Activated naive CD8-positive, alpha-beta T cell treated with anti-CD3 and anti-CD28 coated beads, Interleukin-2, amount 10 ng/mL, durations not matched to agents 7 days and 5 days (primary cell): ENCODE measurements at places on chromosomes 3 and 15.

DNA sequence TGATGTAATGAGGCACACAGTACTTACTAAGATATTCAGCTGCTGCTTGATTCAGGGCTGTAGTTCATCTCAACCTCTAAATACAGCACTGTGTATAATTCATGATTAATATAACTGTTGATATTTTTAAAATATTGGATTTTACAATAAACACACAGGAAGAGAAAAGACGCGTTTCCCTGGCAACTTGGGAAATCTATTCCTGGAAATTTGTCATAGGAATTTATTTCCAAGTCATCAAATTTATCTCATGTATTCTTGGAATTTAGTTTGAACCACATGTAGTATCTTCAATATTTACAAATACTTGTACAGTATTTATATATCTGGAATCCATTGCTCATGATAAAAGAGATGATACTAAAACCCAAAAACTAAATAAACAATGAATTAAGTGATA is 30.6 kb downstream of the EPHA3 start:
- no peak for DNase-seq

DNA sequence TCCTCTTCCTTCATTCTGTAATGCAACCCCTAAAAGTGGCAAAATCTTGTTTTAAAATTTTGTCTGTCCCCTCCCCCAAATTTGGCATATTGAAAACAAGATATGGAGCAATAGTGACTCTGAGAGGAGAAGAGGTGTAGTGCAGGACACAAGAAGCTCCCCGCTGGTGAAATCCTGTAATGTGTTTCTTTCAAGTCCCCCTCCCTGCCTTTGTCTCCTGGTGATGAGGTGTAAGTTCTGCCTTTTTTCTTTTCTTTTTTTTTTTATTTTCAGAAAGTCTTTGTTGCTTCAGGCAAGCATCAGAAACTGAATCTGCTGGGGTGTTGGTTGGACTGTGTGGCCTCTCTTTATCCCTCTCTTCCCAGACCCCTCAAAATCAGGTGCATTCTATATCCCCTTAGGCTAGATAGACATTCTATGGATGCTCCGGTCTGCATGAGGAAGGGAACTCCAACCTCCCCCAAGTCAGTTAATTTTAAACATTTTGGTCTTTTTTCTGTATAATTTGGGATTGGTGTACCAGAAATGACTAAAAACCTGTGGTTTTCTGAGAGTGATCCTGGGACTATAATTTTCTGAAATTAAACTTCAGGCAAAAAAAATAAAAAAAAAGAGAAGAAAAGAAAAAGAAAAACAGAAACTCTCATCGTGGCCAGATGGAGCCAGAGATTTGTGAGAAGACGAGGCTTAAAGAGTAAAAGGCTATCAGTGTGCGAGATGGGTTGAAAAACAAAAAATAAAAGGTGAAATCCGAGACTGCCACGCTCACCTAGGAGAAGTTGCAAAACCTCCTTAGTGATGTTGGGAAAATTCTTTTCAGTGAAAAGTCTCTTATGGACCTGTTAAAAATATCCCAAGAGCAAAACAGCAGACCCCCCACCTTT is 21.4 kb downstream of the ACKR2 start:
- DNase-seq, result no peak

DNA sequence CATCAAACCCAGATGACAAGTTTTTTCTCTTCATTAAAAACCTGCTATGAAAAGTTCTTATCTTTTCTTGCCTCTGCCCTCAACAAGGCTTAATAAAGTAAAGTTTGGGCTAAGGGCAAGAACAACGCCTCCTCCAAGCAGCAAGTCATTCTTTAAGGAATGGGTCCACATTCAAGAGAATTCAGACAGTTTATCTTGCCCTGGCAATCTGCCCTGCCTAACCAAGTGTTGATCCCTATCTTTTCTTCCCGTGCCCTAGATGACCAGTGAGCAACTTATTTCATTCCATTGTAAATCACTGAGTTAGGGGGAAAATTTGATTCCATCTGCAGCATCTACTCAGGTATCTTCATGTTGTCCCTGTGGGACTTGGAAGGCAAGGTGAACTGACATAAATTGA is 370.3 kb upstream of the DPPA4 start:
- no peak for DNase-seq

DNA sequence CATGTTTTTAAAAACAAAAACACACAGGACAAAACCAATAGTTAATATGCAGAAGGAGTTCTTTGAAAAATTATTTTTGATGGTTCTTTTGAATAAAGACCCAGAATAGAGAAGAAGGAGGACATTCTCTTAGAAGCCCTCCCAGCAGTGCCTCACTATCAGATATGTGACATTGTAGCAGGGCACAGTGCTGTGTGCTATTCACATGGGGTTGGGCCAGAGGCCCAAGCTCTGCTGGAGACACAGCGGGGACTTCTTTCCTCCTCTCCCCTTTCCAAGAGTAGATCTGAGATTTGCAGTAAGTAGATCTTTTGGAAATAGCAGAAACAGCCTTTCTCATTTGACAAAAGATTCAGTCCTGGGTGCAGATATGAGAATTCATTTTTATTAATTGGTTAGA is 6.3 kb downstream of the GYG1 start:
- no peak for DNase-seq

DNA sequence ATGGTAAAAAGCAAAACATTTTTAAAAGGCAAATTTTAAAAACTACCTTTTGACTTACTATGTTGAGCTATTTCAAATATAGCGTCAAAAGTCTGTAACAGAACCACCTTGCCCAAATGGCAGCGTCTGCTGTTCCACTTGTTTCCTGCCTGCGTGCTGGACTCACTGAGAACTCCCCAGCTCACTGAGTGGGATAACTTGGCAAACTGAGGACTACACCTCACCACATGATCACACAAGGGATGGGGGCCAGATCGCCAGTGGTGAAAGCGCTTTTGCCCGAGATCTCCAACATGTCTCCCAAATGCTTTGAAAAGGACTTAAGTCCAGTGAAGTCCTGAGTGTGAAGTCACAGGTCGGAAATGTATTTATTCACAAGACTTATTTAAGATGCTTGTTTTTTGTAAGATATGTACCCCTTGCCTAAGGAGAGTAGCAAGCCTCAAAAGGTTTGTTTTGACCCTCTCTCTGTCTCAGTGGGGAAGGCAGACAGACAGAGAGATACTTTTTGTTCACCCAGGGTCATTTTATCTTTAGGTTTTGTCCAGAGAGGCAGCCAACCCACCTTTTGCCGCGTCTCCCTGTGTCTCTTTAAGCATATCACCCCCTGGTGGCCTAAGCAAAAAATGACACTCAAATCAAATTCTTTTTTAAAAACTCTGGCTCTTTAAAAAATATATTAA is 192.6 kb downstream of the PDZRN3 start:
- DNase-seq, result no peak

DNA sequence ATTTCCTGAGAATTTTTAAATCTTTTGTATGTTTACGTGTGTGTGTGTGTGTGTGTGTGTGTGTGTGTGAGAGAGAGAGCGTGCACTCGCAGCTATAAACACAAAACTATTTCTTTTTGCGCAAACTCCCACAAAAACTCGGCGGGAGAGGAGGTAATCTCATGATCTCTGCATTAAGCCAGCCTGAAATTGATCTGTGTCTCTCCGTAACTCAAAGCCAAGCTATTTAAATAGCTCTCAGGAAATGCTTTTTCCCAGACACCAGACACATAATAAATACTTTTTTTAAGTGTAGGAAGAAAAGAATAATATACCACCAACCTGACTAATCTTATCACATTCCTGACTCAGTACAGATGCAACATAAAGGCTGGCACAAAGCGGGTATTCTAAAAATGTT is 226.8 kb downstream of the MAGI1 start:
- no peak for DNase-seq

DNA sequence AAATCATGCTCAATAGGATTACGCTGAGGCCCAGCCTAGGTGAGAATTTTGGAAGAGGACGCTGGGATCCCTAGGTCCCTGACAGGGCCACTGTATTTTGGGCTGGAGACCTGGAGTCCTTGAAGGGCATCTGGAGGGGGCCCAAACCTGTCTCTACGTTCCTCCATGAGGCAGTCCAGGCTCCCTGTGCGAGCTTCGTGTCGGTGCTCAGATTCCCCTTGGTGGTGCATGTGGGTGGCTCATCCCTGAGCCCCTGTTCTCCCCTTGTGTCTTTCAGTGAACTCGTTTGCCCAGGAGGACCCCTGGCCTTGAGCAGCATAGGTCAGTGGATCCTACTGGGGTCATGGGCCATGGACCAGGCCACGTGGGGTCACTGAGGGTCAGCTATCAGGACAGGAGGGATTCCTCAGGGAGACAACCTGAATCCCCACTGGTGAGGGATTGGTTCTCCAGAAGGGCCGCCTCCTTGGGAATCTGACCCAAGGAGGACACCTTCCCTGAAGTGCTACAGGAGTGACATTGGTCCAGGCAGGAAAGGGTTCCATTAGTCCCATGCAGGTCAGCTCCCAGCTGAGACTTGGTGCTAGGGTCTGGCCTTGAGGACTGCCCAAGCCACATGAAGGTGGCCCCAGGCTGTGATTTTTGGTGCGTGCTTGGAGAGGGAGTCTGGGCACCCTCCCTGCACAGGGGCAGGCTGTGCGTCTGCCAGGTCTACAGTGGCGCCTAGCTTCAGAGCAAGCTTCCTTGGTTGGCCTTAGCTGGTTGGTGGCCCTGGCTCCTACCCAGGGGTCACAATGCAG is 229.8 kb downstream of the SNRPN start:
- no peak for DNase-seq

- no peak for DNase-seq
These were observed 117.5 kb upstream of the ARHGEF3 start for GRCh38 chr3:56919137-56919796.

- no peak for DNase-seq
These were observed 43.3 kb downstream of the RBMS3 start for GRCh38 chr3:29324180-29324651.

GRCh38 chr3:127135241-127136023 is 57.5 kb upstream of the PRR23E start:
- DNase-seq, result no peak

DNA sequence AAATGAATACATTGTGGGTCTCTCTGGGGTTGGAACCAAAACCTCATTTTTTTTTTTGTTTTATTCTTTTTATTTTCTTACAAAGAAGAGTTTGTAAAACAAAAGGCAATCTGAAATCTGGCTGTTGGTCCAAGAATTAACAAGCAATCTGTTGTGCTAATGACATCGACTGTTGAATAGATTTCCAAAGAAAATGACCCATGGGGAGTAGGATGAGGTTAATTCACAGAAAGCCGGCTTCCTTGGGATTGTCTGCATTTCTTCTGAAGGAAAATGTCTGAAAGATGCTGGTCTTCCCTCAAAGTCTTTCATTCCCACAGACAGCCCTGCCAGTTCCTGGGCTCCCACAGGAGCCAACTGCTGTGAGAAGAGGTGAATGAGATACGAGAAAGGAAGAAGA is 92.9 kb downstream of the LRRC3B start:
- DNase-seq, result no peak
